ENCODE measurements at places on chromosomes 16 and 17. TPM values are rescaled to one million over a fixed set of nuclear protein-coding genes. Genes with fewer than 3 reads are reported as not detected.

DNA sequence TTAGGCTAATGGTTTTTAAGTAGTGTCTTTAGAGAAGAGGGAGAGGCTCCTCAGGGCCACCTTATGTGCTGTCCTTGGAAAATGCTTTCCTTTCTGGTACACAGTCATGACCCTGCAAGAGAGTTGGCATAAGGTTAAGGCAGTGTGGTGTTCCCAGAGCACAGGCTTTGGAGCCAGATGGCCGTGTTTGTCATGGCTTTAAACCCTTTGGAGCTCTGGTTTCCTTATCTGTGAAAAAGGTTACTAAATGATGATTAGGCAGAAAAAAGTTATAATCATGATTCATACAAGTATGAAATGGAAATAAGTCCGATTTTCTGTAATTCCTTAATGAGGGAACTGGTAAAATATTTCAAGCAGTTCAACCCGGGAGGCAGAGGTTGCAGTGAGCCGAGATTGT, 13.2 kb downstream of the UTP4 start:
- DNase-seq: no peak
- H3K4me1 ChIP-seq: peaks cover 3% of the 10 kb centered on the region
- no peaks in the 10 kb centered on the region for H3K36me3 ChIP-seq
- no peak overlapping the region for H3K4me3 ChIP-seq
- H3K27me3 ChIP-seq: no peaks in the 10 kb centered on the region

DNA sequence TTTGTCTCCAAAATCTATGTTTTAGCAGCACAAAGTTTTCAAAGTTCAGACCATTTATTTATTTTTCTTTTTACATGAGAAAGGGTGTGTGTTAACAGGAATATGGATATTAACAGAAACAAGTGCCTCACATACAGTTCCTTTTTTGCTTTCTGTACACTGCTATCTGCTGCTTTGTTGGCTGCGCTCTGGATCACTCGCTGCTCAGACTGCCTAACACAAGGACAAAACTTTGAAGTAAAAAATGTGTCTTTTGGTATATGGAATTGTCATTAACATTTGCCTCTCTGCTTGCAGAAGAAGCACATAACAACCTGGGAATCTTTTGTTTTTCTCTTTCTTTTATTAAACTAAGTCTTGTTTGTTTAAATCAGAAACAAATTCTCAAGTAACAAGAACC, 262.8 kb downstream of the ZFHX3 start:
- DNase-seq: no peak
- no peaks in the 10 kb centered on the region for H3K36me3 ChIP-seq
- no peak overlapping the region for H3K4me3 ChIP-seq
- no peaks in the 10 kb centered on the region for H3K27me3 ChIP-seq
- no peaks in the 10 kb centered on the region for H3K4me1 ChIP-seq

DNA sequence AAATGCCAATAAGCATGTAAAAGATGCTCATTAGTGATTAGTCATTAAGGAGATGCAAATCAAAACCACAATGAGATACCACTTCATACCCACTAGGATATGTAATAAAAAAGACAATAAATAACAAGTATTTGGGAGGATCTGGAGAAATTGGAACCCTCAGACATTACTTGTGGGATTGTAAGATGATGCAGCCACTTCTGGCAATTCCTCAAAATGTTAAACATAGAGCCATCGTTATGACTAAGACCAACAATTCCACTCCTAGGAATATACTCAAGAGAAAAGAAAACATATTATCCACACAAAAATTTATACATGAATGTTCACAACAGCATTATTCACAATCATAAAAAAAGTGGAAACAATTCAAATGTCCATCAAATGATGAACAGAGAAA, 336.2 kb upstream of the PMFBP1 start:
- H3K27me3 ChIP-seq: no peaks in the 10 kb centered on the region
- H3K4me3 ChIP-seq: no peak overlapping the region
- no peaks in the 10 kb centered on the region for H3K4me1 ChIP-seq

DNA sequence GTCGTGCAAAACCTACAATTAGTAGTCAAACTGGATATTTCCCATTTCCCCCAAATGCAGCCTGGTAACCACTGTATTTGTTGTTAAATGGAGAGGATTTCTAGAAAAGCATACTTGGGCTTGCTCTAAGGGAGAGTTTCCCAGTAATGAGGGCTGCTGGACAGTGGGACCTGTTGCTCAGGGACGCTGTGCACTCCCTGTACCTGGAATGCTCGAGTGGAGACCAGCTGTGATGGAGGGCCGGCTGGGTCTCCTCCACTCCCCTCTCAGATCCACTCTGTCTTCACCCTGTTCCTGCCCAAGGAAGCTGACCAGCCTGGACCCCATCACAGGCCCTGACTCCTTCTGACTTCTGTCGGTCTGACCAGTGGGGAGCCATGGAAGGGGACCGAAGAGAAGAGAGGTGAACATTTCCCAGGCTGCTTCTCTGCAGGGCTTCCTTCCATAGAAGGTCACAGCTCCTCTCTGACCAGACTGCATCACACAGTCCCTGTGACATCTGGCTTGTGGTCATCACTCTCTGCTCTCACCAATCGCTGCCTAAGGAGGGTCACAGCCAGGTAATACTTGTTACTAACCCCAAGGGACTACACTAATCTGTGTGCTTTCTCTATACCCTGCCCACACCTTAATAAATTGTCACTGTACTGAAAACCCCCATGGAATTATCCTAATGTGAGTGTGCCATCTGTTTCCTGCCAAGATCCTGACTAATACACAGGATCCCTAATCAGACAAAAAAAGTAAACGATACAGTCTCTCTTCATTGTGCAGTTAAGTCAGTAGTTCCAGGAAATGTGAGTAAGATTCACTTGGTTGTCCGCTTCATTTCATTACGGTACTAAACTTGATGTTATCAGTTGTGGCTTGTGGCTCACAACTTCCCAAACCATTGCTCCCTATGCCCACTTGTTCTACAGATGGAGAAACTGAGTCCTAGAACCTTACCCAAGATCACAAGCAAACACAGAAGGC, 102.4 kb downstream of the CCT6B start:
- H3K27ac ChIP-seq: no peak overlapping the region
- no peak overlapping the region for H3K4me3 ChIP-seq
- H3K4me1 ChIP-seq: no peaks in the 10 kb centered on the region
- no peaks in the 10 kb centered on the region for H3K27me3 ChIP-seq
- DNase-seq: no peak
- no peaks in the 10 kb centered on the region for H3K36me3 ChIP-seq

DNA sequence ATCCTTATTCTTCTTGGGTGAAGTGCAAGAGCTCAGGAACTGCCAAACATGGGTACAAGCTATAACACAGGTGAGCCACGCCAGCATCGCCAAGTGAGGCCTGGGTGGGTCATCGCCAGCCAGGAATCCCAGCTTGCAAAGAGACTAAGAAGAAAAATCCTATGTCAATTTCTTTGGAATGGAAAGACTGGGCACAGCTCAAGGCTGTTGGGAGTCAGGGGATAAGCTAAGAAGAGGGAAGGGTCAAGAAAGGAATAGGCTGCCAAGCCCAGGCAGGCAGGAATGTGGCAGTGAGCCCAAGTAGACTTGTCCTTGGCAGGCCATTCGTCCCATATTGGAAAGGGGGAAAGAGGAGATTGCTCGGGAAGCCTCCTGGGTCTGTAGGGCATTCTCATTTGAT, 191.4 kb upstream of the CDH5 start:
- DNase-seq: no peak
- no peaks in the 10 kb centered on the region for H3K36me3 ChIP-seq
- H3K4me3 ChIP-seq: no peak overlapping the region
- H3K4me1 ChIP-seq: peaks cover 3% of the 10 kb centered on the region
- no peaks in the 10 kb centered on the region for H3K27me3 ChIP-seq

- no peaks in the 10 kb centered on the region for H3K27me3 ChIP-seq
- no peak overlapping the region for H3K27ac ChIP-seq
Measured at GRCh38 chr17:12603566-12603965, 62.1 kb upstream of the MYOCD start.

GRCh38 chr17:76427501-76428231, 25.3 kb downstream of the UBE2O start:
- no peak for DNase-seq
- H3K4me1 ChIP-seq: peaks cover 3% of the 10 kb centered on the region
- no peak overlapping the region for H3K4me3 ChIP-seq
- no peaks in the 10 kb centered on the region for H3K27me3 ChIP-seq
- no peak overlapping the region for H3K27ac ChIP-seq

DNA sequence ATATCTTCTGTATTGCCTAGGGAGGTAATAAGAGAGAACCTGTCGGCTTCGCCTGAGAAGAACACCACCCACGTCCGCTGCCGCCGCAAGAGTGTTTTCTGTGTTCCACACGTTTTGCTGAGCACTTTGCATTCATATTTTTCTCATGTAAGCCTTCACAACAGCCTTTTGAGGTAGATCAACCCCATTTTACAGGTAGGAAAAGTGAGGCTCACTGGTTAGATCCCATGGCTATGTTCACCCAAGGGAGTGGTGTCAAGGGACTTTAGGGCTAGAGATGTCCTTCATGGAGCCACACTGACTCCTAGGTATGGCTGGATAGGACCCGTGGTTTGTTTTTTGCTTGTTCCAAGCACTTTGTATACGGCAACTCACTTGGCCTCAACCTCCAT, 87.0 kb upstream of the LGALS9 start:
- DNase-seq: no peak
- no peaks in the 10 kb centered on the region for H3K36me3 ChIP-seq
- H3K4me3 ChIP-seq: no peak overlapping the region
- H3K27ac ChIP-seq: no peak overlapping the region

DNA sequence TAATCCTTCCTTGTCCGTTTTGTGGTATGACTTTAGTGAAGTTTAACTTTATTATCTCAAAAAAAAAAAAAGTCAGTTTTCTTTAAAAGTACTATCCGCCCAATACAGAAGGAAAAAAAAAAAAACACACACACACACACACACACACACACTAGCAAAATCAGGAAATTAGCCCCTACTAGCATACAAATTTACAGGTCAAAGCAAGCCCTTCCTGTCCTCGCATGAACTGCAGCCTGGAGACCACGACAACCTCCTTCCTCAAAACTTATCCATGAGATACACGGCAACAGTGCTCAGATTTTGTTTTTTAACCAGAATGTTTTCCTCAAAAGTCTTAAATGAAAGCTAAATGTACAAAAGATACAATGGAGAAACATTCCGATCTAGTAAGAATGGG, 16.2 kb downstream of the NCOR1 start:
- no peaks in the 10 kb centered on the region for H3K36me3 ChIP-seq
- DNase-seq: no peak
- no peak overlapping the region for H3K27ac ChIP-seq
- H3K27me3 ChIP-seq: no peaks in the 10 kb centered on the region

DNA sequence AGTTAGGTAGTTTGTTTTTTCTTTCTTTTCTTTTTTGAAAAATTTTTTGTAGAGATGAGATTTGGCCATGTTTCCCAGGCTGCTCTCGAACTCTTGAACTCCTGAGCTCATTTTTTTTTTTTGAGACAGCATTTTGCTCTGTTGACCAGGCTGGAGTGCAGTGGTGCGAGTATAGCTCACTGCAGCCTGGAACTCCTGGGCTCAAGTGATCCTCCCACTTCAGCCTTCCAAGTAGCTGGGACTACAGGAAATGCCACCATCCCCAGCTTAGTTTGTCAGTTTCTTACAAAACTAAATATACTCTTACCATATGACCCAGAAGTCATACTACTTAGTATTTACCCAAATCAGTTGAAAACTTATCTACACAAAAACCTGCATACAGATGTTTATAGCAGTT, 14.4 kb upstream of the FBXO47 start:
- DNase-seq: no peak
- H3K4me1 ChIP-seq: peaks cover 4% of the 10 kb centered on the region
- H3K4me3 ChIP-seq: no peak overlapping the region
- no peak overlapping the region for H3K27ac ChIP-seq
- H3K36me3 ChIP-seq: no peaks in the 10 kb centered on the region

DNA sequence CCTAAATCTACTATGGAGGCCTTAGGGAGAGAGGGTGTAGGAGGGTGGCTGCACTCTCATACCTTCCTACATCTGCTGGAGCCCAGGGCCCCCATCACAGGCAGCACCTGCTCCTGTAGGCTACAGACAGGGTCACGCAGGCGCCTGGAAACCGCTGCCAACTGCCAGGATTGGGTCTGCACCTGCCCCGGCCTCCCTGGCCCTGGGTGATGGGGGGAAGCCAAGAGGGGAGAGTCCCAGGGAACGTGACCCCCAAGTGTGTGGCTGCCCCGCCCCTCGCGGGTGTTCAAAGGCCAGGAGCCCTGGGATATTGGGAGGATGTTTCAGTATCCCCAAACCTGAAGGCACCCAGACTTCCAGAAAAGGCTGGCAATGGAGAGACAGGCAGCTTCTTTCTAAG, 5.6 kb upstream of the TEX19 start:
- H3K4me1 ChIP-seq: peaks cover 3% of the 10 kb centered on the region
- H3K36me3 ChIP-seq: no peaks in the 10 kb centered on the region
- H3K4me3 ChIP-seq: no peak overlapping the region
- DNase-seq: no peak
- H3K27ac ChIP-seq: no peak overlapping the region
- no peaks in the 10 kb centered on the region for H3K27me3 ChIP-seq

- H3K36me3 ChIP-seq: no peaks in the 10 kb centered on the region
- DNase-seq: no peak
- no peak overlapping the region for H3K27ac ChIP-seq
- no peak overlapping the region for H3K4me3 ChIP-seq
- H3K27me3 ChIP-seq: no peaks in the 10 kb centered on the region
Measured at GRCh38 chr16:12298285-12298684, 321.8 kb downstream of the SNX29 start.

GRCh38 chr16:87846705-87847466, 22.4 kb downstream of the SLC7A5 start:
- no peak overlapping the region for H3K4me3 ChIP-seq
- no peaks in the 10 kb centered on the region for H3K27me3 ChIP-seq
- H3K27ac ChIP-seq: no peak overlapping the region
- no peaks in the 10 kb centered on the region for H3K36me3 ChIP-seq
- DNase-seq: no peak

GRCh38 chr17:9322326-9322725, 253.3 kb downstream of the STX8 start:
- H3K4me3 ChIP-seq: no peak overlapping the region
- H3K27ac ChIP-seq: no peak overlapping the region
- no peak for DNase-seq
- no peaks in the 10 kb centered on the region for H3K27me3 ChIP-seq

GRCh38 chr17:1783271-1783670, 21.4 kb downstream of the SERPINF1 start:
- peak; percentile 62 for DNase-seq
- peak overlapping the region; percentile 92 for H3K27ac ChIP-seq
- peak overlapping the region; percentile 14 for H3K4me3 ChIP-seq
- H3K36me3 ChIP-seq: no peaks in the 10 kb centered on the region
- no peaks in the 10 kb centered on the region for H3K27me3 ChIP-seq

GRCh38 chr17:71503710-71504465, 616.9 kb upstream of the SOX9 start:
- H3K36me3 ChIP-seq: no peaks in the 10 kb centered on the region
- no peaks in the 10 kb centered on the region for H3K4me1 ChIP-seq
- no peaks in the 10 kb centered on the region for H3K27me3 ChIP-seq
- DNase-seq: no peak

DNA sequence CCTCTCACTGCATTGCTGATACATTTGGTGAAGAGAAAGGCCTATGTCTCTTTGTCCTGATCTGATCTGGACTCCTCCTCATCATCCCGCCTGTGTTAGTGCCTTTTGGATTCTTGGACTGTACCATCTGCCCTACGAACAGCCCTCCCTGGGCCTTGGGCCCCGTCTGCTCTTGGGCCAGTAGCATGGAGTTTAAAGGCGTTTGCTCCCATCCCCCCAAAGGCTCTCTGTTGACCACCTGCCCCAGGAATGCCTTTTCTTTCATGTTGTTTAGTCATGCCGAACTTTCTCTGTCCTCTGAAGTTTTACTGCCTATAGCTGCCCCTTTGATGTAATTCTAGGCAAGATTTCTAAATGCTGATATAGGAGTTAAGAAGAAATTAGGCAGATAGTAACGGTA, 30.9 kb upstream of the MEAK7 start:
- no peak overlapping the region for H3K27ac ChIP-seq
- H3K4me1 ChIP-seq: peaks cover 2% of the 10 kb centered on the region
- no peaks in the 10 kb centered on the region for H3K27me3 ChIP-seq
- DNase-seq: no peak
- H3K36me3 ChIP-seq: no peaks in the 10 kb centered on the region

GINS2 gene
- total RNA-seq: 0.60 TPM

SDK2 gene
- total RNA-seq: 0.60 TPM

ADAMTS18 gene
- total RNA-seq: 2.3 TPM
